ENCODE measurements at places on chromosomes 5 and 9.

DNA sequence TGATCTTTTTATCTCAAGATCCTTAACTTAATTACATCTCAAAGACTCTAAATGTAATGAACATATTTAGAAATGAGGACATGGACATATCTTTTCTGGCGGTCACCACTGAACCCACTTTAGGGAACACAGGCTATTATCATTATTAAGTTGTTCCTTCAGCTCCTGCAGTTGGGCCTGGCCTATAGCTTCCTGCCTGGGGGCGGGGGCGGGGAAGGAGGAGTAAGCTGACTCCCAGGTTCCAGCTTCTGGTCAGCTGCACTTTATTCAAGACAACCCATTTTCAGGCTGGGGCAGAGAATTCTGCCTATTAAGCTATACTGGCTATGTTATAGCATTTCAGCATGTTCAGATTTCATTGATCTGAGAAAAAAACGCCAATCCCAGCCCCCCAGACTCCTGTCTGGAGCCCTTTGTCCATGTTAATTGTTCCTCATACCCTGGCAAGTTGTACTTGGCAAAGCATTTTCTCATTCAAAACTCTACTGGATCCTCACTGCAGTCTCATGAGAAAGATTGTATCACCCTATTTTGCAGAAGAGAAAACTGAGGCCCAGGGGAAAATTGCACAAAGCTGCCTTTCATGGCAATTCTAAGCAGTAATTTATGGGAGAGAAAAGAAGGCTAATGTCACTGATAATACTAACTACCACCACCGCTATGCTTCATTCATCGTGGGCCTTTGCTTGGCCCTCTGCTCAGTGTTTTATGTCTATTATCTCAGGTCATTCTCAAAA lies 25.1 kb downstream of the COL15A1 start:
- DNase-seq, result no peak

DNA sequence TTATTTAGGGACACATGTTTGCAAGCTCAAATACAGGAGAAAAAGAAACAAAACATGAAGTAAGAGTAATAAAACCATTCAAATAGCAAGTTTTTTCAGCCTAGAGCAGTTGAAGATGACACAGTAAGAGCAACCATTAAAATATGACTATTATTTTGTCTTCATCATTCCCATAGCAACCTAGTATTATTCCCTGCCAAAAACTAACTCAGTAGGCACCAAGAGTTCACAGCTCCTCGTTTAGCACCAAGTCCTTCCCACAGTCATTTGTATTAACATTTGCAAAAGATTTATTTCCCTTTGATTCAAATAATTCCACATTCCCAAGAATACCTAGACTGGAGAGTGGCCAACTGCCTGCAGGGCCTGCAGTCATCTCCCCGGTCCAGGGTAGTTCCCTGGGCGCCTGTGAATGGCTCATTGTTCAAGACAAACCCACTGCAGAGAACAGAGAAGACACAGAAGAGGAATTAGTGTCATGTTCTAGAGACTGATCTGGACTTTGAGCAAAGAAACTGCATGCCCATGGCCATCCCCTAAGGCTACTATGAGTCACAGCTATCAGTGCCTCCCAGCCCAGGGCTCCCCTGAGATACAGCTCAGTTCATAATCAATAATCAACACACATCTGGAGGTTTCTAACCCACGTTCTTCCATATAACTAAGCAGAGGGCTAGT lies 139.1 kb upstream of the MAP3K1 start:
- no peak for DNase-seq

GRCh38 chr9:69317894-69318293 lies 7.1 kb upstream of the ENTREP1 start:
- no peak for DNase-seq

DNA sequence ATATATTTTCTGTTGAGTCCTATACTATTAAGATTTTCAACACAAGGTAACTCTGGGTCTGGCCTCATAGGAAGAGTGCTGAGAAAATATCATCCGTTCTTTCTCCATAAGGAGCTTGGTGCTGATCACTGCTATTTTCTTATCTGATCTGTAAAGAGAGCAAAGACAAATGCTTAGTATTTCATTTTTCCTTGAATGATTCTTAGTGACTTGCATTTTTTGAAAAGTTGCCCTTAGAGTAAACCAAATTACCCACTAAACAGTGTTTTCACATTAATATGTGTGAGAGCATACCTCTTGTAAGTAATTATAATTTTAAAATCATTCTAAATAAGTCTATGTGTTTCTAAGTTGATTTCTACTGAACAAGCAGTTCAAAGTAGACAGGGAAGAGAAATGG lies 121.3 kb upstream of the CTSV start:
- no peak for DNase-seq

DNA sequence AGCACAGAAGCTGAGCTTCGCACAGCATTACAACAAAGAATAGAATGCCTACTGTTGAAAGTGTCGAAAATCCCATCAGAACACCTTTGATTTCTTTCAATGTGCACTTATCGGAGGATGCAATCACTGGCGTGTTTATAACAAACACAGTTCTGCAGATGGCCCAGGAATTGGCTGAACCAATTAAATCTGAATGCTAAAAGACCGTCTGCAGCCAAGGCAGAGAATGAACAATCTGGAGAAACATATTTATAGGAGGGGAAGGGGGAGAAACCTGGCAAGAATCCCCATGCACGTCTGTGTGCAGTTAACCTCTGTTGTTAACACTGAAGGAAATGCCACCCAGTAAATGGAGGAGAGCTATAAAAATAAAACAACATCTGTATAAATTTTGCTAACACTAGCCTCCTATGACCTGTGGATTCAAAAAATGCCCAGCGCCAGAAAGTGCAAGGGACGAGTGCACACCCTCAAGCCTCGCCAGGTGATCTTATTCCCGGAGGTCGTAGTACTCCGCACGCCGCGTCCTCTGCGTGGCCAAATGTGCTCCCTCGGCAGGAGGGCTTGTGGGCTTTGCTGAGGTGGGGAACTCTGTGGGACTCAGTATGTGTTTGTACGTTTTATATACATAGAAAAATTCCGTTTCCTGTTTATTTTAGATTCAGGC lies 56.8 kb downstream of the PTCH1 start:
- DNase-seq, result no peak

- DNase-seq, result no peak
Observed at GRCh38 chr5:9928326-9928725, 298.2 kb upstream of the TAS2R1 start.

DNA sequence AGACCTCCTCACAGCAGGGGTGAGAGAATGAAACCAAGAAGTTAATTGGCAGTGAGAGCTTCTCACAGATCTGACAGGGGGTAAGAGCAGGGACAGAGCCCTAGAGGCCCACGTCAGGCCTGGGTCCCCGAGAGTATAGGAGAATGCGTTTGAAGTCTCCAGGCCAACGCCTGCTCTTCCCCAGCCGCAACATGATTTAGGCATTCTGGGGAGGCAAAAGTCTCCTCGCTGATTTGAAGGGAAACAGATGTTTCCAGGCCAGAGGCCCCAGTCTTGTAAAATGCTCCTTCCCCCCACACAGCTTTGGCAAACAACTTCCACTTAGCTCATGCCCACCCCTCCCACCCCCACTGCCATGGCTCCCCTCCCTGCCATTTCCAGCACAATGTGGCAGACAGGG lies 239.2 kb upstream of the TRIM32 start:
- no peak for DNase-seq

DNA sequence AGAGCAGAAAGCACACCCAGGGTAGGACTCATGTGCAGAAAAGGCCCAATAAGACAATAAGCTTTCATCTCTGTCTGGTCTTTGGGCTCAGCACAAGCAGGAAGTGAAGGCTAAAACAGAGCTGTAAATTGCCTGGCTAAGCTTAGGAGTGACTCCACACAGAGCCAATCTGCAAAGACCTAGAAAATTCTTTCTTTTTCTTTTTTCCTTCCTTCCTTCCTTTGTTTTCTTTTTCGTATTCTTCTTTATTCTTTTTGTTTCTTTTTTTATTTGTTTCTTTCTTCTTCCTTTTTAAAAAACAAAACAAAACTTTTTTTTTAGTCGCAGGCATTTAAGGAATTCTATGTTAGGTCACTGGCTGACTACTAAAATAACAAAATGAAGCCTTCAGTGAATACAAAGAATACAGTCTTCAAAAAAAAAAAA lies 12.2 kb downstream of the SLC35A4 start:
- no peak for DNase-seq

DNA sequence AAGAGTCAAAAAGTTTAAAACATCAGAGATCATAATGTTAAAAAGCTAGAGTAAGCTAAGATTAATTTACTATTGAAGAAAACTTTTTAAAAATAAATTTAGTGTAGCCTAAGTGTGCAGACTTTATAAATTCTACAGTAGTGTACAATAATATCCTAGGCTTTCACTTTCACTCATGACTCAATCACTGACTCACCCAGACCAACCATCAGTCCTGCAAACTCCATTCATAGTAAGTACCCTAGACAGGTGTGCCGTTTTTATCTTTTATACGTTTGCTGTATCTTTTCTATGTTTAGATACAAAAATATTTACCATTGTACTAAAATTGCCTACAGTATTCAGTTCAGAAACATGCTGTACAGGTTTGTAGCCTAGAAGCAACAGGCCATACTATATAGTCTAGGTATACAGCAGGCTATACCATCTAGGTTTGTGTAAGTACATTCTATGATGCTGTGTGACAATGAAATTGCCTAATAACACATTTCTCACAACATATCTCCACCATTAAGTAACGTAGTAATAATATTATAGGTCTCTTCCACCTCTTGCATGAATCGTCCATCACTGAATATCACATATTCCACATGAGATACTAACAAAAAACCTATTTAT lies 59.2 kb downstream of the MEGF9 start:
- no peak for DNase-seq

DNA sequence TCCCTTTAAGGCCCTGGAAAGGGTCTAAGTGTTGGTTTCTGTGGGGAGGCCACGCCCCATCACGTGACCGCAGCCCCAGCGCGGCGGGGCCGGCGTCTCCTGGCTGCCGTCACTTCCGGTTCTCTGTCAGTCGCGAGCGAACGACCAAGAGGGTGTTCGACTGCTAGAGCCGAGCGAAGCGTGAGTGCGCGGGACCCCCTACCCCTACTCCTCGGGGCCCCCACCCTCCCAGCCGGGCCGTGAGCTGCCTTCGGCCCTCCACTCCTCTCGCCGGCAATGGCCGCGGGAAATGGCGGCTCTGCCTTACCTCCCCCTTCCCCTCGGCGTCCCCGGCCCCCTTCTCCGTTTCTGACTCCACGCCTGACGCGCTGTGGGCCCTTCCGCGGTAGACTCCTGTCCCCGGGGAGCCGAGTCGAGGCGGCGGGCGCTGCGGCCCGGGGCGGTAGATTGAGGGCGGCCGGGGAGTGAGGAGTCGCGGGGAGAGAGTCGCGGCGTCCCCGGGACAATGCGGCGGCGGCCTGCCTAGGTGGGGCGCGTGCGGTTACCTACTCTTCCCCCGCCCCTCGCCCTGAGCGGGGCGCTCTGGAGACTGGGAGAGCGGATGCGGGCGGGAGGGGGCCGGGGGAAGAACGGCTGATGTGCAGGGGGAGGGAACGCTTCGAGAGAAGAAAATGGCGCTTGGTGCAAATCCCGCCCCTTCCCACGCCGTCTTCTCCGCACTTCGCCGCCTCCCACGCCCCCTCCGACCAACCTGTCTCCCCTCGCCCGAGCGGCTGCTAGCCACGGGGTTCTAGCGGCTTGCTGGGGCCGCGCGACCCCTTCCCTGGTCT lies at the start of gene SUB1:
Gene SUB1 (plus strand): TSS at position 112 of the 830 bp plus-strand sequence. CDS start 2,956 bp downstream, outside the sequence.
- peak; percentile 88 for DNase-seq

Data from C1 segment of cervical spinal cord (tissue), 14 donors.